ENCODE measurements at places on chromosomes 7 and 10.

- no peak for DNase-seq
These were observed 130.2 kb downstream of the GPR37 start for GRCh38 chr7:124635416-124635815.

GRCh38 chr10:51394039-51394438 lies 305.4 kb downstream of the CSTF2T start:
- DNase-seq, result no peak

GRCh38 chr7:130943336-130943901 lies 209.4 kb upstream of the KLF14 start:
- DNase-seq, result no peak

GRCh38 chr7:95684037-95684436 lies 87.7 kb upstream of the PDK4 start:
- DNase-seq, result no peak

DNA sequence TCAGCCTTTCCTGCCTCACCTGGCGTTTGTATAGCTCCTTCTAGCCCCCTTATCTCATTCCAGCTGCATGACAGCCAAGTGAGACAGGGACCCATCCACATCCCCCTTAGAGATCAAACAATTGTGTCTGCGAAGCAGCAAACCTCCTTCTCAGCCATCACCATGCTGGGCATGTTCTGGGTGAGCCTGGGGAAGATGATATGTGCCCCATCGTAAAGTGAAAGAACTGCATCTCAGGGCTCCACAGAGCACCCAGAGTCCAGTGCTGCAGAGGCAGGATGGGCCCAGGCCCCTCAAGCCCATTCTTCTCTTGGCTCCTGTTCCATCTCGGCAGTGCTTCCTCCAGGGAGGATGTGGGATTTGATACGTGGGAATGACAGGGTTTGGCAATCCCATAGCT lies 43.2 kb downstream of the FIGNL1 start:
- DNase-seq, result no peak

DNA sequence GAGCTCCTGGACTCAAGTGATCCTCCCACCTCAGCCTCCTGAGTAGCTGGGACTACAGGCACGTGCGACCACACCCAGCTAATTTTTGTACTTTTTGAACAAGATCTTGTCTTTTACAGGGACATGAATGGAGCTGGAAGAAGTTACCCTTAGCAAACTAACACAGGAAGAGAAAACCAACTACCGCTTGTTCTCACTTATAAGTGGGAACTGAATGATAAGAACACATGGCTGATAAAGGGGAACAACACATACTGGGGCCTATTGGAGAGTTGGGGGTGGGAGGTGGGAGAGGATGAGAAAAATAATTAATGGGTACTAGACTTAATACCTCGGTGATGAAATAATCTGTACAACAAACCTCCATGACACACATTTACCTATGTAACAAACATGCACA lies 70.9 kb upstream of the INHBA start:
- DNase-seq, result no peak
